Activated CD4-positive, alpha-beta memory T cell treated with anti-CD3 and anti-CD28 coated beads, Interleukin-2, amount 10 ng/mL, durations not matched to agents 7 days and 5 days (primary cell): ENCODE measurements at places on chromosomes 6 and 20.

DNA sequence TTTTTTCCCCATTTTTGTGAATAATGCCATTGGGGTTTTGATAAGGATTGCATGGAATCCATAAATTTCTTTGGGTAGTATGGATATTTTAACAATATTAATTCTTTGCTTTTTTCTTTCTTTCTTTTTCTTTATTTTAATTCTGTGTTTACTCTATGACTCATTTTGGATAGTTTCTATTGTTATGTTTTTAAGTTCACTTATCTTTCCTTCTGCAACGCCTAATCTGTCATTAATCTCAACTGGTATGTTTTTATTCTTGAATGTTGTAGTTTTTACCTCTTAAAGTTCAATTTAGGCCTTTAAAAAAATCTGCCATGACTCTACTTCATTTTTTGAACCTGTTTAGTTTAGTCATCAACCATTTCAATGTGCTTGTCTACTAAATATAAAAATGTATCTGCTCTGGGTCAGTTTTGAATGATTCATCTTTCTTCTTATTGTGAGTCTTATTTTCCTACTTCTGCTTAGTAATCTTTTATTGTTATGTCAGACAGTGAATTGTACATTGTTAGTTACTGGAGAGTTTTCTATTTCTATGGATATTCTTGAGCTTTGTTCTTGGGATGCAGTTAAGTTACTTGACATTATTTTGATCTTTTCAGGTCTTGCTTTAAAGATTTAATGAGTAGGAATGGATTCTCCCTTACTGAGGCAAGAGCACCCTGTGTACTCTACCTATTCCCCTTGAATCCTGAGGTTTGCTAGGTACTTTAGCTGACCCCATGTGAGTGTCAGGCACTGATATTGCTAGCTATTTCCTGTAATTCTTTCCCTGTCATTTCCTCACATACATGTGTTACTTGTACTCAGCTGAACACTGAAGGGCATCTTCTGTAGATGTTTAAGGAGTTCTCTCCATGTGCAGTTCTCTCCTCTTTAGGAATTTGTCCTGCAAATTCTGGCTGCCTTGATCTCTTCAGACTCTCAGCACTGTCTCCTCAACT is 104.2 kb downstream of the TFAP2B start:
- DNase-seq: no peak

GRCh38 chr20:41654292-41654691 is 36.1 kb upstream of the CHD6 start:
- DNase-seq: no peak

- no peak for DNase-seq
Observed at GRCh38 chr6:151160929-151161757, 78.6 kb upstream of the AKAP12 start.

DNA sequence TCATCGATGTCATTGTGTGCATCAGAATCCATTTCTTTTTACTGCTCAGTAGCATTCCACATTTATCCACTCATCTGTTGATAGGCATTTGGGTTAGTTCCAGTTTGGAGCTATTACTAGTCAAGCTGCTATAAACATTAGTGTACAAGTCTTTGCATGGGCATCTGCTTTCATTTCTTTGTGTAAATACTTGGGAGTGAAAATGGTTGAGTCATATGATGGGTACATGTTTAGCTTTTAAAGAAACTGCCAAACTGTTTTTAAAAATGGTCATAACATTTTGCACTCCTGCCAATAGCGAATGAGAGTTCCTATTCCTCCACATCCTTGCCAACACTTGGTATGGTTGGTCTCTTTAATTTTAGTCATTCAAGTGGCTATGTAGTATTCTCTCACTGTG is 21.2 kb upstream of the SLC22A2 start:
- no peak for DNase-seq
